NT2/D1 (cell line): ENCODE measurements at places on chromosomes 4 and X.

GRCh38 chrX:23854945-23855344 lies 52.8 kb downstream of the APOO start:
- no peak for DNase-seq

GRCh38 chr4:167955006-167955405 lies 137.3 kb upstream of the ANXA10 start:
- DNase-seq: no peak

- DNase-seq: no peak
These were observed 121.9 kb downstream of the RBMX2 start for GRCh38 chrX:130523460-130524394.

- DNase-seq: no peak
These were observed 761.8 kb upstream of the ATOH1 start for GRCh38 chr4:93066749-93067148.

DNA sequence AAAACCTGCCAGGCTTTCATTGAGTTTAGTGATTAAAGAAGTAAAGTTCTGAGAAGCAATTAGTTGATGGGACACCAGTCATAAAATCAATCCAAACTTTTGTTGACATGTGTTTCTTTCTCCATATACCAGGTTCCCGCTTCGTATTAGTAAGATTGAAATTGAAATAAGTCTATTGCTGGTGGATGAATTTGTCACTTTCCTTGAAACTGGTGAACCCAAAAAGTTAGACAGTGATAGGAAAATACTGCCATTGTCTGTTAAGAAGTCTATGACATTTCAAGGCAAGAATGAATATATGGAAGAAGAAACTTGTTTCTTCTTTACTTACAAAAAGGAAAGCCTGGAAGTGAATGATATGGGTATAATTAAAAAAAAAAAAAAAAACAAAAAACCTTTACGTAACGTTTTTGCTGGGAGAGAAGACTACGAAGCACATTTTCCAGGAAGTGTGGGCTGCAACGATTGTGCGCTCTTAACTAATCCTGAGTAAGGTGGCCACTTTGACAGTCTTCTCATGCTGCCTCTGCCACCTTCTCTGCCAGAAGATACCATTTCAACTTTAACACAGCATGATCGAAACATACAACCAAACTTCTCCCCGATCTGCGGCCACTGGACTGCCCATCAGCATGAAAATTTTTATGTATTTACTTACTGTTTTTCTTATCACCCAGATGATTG lies at the start of gene CD40LG:
TSS of gene CD40LG (plus strand) at position 482 of the 684 bp plus-strand sequence. CDS start at position 573, 91 bp downstream.
- DNase-seq: no peak

DNA sequence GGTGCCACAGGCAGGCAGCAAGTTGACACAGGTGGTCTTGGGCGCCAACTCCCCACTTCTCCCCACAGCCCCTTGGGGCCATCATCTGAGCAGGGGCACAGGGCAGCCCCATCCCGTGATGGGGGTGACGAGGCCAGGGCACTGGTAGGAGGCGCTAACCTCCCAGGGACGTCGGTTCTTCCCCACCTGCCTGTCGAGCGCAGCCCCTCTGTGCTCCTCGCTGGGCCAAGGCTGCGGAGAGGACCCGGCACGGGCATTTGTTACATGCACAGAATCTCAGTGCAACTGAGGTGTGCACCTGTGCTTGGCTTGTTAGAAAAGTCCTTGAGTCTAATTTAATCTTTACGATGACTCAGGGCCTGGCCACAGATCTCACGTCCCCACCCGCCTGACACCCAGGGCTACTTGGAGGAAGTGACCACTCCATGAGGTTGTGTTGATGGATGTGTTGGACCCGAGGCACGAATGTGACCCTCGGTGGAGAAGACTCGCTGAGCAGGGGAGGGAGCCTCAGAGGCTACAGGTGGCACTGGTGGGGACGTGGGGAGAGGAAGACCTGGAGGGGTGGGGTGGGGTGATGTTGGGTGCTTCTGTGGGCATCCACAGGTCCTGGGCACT lies 3.1 kb upstream of the SH3TC1 start:
- DNase-seq: no peak

DNA sequence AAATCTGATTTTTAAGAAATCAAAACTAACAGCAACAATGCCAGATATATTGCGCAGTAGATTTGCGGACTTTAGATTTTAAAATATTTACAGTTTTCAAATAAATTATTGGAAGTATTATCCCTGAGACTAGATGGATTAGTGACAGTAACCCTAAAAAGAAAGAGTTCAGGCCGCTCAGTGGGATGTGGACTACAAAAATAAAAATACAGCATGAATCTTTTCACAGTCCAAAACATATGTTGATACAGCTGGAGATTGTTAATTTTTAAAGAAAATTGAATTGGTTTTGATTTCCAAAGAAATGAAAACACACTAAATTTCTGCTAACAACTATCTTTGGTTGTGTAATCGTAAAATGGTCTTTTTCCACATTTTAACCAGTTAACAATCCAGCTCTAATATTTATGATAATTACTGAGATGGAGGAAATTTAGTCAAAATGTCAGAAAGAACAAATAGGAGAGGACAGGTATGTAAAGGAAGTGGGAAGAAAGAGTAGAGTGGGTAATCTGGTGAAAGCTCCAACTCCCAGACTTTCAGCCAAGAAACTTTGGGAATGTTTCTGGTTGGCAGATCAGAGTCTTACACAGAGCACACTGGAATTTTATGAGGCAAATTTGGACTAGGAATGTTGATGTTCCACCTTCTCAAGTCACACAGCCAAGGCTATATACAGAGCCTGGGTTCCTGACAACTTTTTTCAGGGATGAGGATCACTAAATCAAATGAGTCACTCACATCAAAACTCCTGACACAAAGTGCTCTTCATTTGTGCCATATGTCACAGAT lies 15.1 kb downstream of the C4orf36 start:
- no peak for DNase-seq

GRCh38 chrX:67346667-67347066 lies 197.2 kb upstream of the AR start:
- DNase-seq: no peak

- no peak for DNase-seq
These were observed 460.4 kb upstream of the DIAPH2 start for GRCh38 chrX:96224279-96224678.

GRCh38 chrX:21408307-21408706 lies 34.1 kb downstream of the CNKSR2 start:
- no peak for DNase-seq

GRCh38 chr4:145703850-145704497 lies 24.0 kb downstream of the C4orf51 start:
- DNase-seq: no peak

DNA sequence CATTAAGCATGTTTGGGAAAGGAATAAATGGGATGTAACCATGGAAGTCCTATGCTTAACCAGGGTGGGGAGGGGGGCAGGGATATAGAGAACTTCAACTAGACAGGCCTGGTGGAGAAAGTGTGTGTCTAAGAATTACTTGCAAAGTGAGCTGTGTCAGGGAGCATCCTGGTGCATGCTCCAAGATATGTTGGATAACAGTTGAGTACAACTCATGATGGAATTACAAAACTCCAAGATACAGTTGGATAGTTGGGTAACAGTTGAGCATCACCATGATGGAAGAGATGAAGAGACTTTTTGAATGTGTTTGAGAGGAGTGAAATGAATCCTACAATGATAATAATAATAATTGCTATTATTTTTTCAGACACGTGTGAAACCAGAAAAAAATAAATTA lies 26.1 kb upstream of the ACSL1 start:
- no peak for DNase-seq

- DNase-seq: no peak
These were observed 285.5 kb upstream of the ANKRD50 start for GRCh38 chr4:124997991-124998390.

- DNase-seq: no peak
These were observed 243.9 kb upstream of the WDFY3 start for GRCh38 chr4:85210353-85210752.

- DNase-seq: no peak
These were observed 21.3 kb upstream of the CXCL6 start for GRCh38 chr4:73815145-73815544.

DNA sequence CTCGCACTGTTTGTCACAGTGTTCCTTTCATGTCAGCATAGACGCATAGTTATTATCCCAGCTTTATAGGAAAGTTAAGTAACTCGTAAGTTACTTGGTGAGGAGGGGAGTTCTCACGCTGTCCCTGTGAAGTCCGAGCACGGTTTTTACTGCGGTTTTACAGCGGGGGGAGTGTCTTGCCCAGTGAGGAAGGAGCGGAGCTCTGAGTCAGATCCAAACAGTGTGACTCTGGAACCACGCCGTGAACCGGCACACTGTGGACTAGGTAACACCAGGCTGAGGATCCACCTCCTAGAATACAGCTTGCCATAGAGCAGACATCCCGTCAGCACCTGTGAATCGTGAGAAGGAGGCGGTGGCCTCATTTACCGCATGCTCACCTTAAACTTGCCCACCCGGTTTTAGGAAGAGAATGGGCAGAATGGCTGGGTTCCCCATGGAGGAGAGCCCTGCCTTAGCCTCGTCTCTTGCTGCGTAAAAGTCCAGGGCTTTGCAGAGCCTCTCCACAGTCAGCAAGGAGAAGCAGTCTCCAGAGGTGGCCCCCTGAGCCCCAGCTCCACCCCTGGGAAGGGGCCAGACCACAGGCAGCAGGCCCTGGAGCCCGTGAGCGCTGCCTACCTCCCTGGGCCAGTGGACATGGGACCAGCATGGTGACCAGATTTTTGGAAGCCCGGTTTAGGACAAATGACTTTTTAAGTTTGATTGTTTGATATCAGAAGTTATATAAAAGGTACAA lies 40.2 kb upstream of the HGFAC start:
- DNase-seq: no peak

GRCh38 chr4:186058253-186058979 lies 10.5 kb upstream of the TLR3 start:
- DNase-seq: no peak

DNA sequence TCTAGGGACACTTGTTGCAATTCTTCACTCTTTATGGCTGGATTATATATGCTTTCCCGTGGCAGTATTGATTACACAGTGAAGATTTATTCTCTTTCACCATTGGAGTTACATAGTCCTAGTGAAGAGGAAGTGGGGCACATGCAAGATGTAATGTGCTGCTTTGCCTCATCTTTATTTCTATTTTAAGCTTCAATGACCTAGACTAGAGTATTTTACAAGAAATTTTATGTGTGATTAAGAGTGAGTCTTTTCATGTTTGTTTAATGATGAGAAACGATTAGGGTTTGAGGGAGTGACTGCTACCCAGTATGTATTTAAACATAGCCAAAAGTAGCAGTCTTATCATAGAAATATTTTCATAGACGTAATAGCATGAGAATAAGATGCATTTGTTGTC lies 30.8 kb downstream of the DIAPH2 start:
- no peak for DNase-seq

DNA sequence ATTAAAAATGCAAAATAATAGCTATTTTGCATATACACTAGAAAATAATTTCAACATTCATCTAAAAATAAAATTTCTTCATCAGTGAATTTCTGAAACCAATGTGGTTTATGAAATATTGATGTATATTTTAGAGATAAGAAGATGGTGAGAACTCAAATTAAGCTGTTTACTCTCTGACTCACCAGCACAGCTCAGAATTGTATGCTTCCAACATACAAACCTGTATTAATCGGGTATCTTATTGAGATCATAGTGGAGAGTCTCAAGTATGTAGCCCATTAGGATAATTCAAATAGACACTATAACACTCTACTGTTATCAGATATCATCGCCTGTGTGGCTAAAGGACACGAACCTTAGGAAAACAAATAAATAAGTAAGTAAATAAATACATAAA lies 899.5 kb upstream of the INTU start:
- no peak for DNase-seq
